NCI-H526 treated with DMSO at 0.1 percent for 48 hours (cell line): ENCODE measurements at places on chromosomes 2 and 18.

DNA sequence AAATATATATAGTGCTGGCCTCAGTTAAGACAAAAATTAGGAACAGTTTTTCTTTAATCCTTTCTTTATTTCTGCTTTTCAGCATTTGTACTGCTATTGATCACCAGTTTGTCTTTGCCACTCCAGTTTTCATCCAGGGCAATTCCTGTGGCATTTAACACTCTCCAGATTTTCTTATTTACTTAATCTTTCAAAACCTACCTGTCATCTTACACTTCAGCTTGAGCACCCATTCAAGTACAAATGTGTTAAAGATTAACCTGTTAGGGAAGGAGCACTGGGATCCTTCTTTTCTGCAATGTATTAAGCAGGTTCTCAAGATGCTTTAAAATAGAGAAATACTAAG is 101.8 kb upstream of the SCN1A start:
- DNase-seq = no peak

GRCh38 chr2:63545023-63545422 is 43.3 kb downstream of the WDPCP start:
- DNase-seq = no peak

DNA sequence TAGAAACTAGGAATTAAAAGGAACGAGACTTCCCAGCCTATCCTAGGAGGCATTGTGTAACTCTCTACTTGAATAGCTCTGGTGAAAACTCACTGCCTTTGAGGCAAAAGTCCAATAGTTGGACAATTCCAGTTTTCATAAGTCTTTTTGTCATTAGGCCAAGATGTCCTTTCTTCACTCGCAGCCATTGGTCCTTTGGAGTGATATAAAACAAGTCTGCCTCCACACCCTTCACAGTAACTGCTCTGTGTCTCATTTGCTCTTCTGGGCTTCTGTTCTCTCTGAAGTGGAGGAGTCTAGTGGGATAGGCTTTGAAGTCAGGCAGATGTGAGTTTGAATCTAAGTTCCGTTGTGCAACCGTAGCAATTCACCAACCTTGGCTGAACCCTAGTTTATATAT is 28.2 kb downstream of the ANTXR1 start:
- no peak for DNase-seq

- DNase-seq = no peak
Measured at GRCh38 chr2:139925903-139926302, 1145.7 kb upstream of the NXPH2 start.

GRCh38 chr18:78772360-78773302 is 207.0 kb upstream of the SALL3 start:
- no peak for DNase-seq

DNA sequence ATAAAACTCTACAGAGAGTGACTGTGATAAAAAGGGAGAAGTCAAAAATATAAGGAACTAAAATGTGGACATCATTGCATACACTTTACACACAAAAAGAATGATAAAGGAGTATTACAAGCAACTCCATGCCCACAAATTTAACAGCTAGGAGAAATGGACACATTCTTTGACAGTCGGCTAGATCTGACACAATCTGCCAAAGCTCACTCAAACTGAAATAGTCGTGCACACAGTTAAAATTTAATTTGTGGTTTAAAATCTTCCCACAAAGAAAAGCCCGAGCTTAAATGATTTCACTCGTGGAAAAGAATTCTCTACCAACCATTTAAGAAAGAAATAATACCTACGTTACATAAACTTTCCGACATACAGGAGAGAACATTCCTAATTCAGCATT is 132.4 kb downstream of the ZAP70 start:
- DNase-seq = no peak

DNA sequence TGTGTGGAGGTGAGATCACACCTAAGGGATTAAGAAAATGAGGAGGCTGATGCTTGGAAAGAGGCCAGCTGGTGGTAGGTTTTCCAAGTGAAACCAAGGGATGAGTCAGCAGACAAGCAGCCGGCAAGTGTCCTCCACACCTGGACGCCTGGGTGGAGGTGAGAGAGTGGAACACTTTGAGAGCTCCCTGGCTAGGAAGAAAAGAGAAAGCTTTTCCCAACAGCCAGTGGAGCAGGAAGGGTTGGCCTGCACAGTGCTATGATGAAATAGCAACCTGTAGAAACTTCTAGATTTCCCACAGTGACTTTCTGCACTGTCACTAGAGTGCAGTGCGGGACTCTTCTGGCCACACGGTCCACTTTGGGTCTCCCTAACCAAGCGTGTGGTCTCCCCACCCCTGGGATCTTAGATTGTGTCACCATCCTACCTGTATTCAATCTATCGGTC is 19.6 kb upstream of the IL37 start:
- DNase-seq = no peak

- DNase-seq = no peak
Measured at GRCh38 chr2:241228860-241229516, 40.5 kb downstream of the ANO7 start.

DNA sequence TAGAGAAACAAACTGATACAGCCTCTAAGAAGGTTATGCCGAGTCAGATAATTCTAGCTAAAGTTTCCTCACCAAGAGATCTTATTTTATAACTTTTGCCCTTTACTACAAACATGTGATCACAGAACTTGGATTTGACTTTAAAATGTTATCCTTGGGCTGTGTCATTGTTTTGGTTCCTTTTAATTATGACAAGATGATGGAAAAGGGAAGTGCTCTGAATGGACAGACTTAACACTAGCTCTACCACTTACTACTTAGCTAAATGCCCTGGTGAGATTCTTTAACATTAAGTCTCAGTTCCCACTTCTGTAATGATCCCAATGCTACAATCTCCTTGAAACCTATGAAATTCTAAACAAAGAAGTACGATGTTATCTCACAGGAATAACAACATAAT is 69.9 kb downstream of the RTTN start:
- DNase-seq = no peak

- no peak for DNase-seq
Measured at GRCh38 chr18:77157312-77157711, 24.7 kb upstream of the MBP start.

DNA sequence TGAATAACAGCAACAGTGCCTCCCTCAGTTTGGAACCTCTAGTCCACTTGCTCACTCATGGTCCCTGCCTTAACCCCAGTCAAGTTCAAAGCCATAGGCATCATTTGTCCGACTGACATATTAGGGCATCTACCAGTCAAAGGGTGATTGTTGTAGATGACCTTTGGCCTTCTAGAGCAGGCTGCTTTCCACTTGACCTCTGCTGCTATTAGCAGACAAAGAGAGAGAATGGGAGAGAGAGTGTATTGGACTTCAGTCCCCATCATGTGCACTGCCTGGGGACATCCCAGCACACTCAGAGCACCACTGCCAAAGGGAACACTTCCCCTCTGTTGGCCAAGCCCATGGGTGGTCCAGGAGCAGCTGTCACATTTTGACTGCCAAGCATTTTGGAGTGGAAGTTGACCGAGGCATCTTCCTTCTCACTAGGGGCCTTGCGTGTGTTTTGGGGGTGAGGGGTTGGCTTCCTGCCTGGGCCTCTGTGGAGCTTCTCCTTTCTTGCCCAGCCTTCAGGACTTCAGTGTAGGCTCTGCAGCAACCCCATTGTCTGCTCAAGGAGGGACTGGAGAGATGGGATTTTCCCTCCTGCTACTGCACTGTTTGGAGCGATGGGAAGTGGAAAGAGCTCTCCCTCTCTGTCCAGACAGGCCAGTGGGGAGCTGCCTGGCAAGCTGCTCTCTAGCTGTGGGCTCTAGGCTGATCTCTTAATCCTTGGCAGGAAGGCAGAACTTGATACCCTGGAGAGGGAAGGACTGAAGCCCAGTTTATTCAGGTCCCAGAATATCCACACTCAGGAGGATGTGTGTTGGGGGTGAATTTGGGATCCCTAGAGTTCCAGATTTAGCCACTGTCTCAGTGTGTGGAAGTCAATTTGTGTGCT is 68.1 kb downstream of the TMEM247 start:
- no peak for DNase-seq

GRCh38 chr2:64296695-64297346 is 152.6 kb upstream of the PELI1 start:
- no peak for DNase-seq

GRCh38 chr2:2839393-2839781 is 508.3 kb upstream of the MYT1L start:
- no peak for DNase-seq
